ENCODE measurements at places on chromosomes 12 and 14. TPM values are rescaled to one million over a fixed set of nuclear protein-coding genes. Genes with fewer than 3 reads are reported as not detected.

Gene BICD1
- 12.1 TPM for total RNA-seq

Gene BCL11B
- total RNA-seq = 0.27 TPM

Gene ATP23
- 5.2 TPM for total RNA-seq

Gene GUCY2C
- total RNA-seq = not detected

Gene DPY19L2
- total RNA-seq = 1.4 TPM

Gene DDN
- 0.50 TPM for total RNA-seq

Gene MYO1H
- not detected for total RNA-seq

Gene SRGAP1
- total RNA-seq = 12.2 TPM

Gene A2M
- total RNA-seq = 0.14 TPM

Gene P2RX2
- total RNA-seq = not detected

Gene HOXC12
- total RNA-seq = not detected

Gene TAS2R50
- not detected for total RNA-seq

Gene LRTM2
- not detected for total RNA-seq

Data from A549 treated with AZD2906 at 1 μM for 4 hours (cell line).